M059J (cell line): ENCODE measurements at places on chromosomes 3 and 15. TPM values are rescaled to one million over a fixed set of nuclear protein-coding genes. Genes with fewer than 3 reads are reported as not detected.

- peak; percentile 61 for DNase-seq
Measured at GRCh38 chr3:17678116-17678741, 64.2 kb downstream of the TBC1D5 start.

DNA sequence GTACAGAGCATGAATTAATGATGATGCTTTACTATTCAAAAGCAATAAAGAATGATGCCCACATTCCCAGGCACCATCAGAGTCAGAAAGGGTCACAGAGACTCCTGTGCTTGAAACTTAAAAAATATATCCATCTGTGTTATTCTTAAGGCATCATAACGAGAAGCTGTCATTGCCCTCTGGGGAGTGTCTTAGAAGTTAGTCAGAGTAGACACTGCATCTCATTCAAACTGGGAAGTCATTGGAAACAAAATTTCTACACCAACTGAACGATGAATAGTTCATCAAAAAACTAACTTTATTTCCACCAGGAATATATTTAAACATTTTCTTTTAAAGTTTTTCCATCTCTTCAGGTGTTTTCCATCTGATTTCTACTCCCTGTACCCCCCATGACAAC lies 122.9 kb downstream of the RFTN1 start:
- DNase-seq, result no peak

- DNase-seq, result peak; percentile 48
Measured at GRCh38 chr3:179072100-179072438, 460 bp upstream of the ZMAT3 start.

The CACNA2D3 gene
- total RNA-seq, result 0.91 TPM in 2 replicates

The KBTBD13 gene
- not detected in 2 replicates for total RNA-seq

- no peak for DNase-seq
Measured at GRCh38 chr15:68402432-68403160, 29.4 kb downstream of the ITGA11 start.

The CISH gene
- total RNA-seq, result 0.81 and 0.99 TPM in 2 replicates
